ENCODE measurements at places on chromosomes 4 and X.
A peak's percentile ranks its signal among the peaks of the same experiment; 100 is the strongest.

DNA sequence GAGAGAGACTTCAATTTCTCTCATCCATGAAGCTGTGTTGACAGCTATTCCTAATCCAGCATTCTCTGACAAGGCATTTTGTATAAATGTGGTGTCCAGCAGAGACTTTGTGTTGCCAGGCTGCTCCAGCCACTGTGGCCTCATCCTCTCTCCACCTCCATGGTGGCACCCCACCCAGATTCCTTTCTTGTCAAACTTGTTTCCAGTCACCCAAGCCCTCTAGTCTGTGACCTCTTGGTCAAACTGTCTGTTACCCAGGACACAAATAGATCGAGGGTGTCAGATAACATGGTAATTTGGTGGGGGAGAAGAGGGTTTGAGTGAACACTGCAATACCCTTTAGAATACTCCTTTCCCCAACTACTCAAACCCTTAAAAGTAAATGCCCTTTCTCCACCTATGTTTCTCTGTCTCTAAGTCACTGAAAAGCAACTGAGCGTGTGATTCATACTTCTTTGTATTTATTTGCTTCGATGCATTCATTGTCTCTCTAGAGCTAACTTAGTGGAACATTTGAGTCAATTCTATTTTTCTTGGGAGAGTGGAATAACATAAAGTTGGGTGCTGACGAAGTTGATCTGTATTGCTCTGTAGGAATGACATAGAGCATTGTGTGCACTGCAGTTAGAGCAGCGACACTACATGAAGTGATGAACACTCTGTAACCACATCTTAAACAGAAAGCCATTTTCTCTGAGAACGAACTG, 13.7 kb downstream of the PITX2 start:
- no peak for DNase-seq

- DNase-seq = no peak
These were observed 102.5 kb downstream of the ZNF518B start for GRCh38 chr4:10354746-10355145.

DNA sequence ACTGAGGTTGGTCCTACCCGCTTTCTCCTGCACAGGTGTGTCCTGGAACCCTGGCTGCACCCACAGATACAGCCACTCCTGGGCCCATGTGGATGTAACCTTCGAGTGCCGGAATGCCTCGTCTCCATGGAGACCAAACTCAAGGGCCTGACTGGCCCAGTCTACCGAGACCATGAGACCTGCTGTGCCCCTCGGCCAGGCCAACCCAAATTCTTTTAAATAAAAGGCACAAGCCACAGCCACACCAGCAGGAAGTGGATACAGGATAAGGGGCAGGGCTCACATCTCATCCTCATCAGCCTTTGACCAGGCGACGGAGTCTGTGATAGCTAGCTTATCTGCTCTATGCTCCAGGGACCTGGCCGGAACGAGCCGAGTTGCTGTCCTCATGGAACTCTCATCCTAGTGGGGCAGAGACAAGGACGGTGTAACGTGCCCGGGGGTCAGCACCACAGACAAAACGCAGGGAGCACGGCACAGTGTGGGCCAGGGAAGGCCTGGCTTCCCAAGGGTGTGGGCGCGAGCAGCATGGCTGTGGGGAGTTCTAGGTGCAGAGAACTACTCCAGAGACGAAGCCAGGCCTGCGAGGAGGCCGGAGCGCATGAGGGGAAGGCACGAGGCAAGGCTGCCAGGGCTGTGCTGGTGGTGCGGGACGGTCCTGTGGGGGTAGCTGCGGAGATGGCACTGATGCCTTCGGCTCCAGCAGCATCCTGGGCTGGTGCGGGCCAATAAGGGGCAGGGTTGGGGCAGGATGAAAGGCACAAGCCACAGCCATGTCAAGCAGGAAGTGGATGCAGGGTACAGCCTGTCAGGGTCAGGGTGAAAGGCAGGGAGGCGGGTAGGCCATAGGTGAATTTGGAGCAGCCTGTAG, 22.7 kb downstream of the NOP14 start:
- DNase-seq = no peak

GRCh38 chr4:1030559-1030958, 19.1 kb downstream of the FGFRL1 start:
- no peak for DNase-seq

- no peak for DNase-seq
These were observed 182.6 kb downstream of the COL25A1 start for GRCh38 chr4:109119852-109120251.

DNA sequence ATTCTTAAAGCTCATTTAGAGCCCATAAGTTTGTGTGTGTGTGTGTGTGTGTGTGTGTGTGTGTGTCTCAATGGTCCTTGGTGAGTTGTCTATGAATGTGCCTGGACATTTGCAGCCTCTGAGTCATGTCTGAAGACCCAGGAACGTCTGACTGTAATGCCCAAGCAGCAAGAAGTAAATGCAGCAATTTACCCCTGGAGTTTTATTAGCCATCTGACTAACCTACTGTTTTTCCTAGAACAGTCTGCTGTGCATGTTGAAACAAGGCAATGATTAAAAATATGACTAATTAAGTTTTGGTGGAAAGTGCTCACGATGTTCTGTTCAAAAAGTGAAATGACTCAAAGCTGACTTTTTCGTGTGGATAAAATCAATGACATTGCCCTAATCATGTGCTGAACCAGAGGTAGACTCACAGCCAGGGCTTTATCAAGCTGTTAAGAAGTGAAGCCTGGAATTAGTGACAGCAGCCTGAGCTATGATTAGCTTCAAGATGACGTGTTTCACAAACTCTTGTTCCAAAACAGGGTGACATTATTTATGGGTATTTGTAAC, 201.6 kb downstream of the CPE start:
- peak; percentile 94 for DNase-seq

DNA sequence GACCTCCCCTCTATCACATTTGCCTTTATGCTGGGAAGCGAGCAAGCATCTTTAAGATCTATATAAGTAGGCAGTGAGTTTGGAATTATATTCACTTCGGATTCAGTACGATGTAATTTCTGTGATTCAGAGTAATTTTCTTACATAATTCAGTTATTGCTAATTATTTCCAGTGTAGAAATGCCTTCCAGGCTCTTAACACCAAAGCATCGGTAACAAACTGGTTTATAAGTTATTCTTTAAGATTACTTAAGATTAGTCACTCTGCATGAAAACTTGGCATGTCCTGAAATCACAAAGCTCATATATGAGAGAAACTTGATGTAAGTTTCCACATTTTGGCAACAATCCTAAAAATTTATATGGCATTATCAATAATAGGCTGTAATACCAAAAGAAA, 120.8 kb downstream of the ADAMTS3 start:
- DNase-seq = no peak

GRCh38 chrX:2500803-2501558, at the start of the genes DHRSX and ZBED1:
DHRSX (minus strand) TSS chrX:2500976; CDS start chrX:2500925, 51 bp downstream.
ZBED1 (minus strand) TSS chrX:2500976; CDS start chrX:2490719, 10,257 bp downstream.
- DNase-seq = peak; percentile 29

DNA sequence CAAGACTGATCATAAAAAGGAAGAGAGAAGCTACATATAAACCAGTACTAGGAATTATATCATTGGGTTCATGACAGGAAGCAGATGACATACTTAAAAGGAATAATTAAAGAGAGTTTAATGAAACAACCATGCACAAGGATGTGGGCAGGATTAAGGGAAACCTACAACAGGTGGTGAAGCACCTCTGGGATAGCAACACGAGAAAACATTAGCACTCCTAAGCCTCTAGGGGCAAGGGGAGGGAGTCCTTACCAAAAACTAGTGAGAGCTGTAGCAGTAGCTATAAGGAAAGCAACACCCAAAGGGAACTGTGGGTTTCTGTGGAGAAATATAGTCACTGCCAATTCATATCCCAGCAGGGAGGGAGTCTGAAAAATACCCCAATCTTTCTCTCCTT, 7.2 kb upstream of the THOC2 start:
- DNase-seq = no peak

DNA sequence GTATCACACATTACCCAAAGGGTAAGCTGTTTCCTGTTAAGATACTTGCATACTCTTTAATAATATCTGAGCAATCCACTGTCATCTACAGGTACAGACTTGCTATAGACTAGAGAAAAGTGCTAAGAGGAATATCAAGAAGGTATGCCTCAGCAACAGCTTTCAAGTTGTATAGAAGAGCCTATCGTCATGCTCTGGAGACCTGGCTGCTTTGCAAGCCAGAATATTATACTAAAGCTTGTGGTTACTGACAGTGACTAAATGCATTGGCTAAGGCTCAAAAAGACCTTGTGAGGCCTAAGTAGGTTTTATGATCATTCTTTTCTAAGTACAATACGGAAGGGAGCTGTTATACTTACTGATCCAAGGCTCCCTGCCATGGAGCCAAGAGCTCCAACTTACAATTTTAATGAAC, 11.3 kb downstream of the LAMP2 start:
- DNase-seq = peak; percentile 81

DNA sequence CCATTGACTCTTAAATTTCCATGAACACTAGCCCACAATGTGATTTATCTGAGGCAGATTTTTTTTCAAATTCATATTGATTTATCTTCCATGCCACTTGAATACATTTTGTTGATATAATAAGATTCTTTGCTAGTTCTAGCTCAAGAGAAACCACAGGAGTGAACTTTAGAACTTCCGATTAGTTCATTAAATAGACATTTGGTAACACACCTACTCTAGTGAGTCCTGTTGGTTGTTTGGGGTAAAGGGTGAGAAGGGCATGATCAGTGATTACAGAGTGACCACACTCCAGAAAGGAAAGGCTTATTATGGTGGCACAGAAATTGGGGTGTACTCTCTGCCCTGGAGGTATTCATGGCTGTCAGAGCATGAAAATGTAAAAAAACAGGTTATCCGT, 120.4 kb downstream of the CDKL5 start:
- DNase-seq = no peak
